Panc1 (cell line): ENCODE measurements at places on chromosomes 1 and 21. TPM values are rescaled to one million over a fixed set of nuclear protein-coding genes. Genes with fewer than 3 reads are reported as not detected.
A peak's percentile ranks its signal among the peaks of the same experiment; 100 is the strongest.

DENND2C gene
- 1.1 TPM for total RNA-seq

DNA sequence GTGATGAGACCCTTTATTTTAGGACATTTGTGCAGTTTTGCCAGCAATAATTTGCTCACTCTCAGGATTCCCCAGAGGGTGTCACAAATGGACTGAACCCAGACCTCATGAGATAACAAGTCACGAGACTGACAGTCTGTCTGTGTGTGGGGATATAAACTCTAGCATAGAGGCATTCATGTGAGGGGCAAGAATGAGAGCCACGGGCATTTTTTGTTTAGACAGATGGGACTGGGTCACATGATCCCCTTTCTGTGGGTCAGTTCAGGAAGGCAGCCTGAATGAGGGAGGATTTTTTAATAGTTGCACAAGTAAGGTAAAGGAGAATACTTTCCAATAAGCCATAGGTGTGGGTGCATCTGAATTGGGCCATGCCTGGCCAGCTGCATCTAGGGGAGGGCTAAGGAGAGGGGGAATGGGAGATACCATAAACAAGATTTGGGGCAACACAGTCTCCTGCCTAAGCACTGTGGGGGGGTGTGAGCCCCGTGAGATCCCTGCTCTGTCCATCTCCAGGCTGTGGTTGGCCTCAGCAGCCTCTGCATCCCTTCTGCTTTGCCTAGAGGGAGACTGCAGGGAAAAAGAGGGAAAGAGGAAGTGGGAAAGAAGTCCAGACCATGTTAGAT lies 66.6 kb downstream of the NAV1 start:
- H3K27me3 ChIP-seq: no peaks in the 10 kb centered on the region
- H3K27ac ChIP-seq: no peak overlapping the region
- no peaks in the 10 kb centered on the region for H3K4me1 ChIP-seq
- DNase-seq: no peak

DNA sequence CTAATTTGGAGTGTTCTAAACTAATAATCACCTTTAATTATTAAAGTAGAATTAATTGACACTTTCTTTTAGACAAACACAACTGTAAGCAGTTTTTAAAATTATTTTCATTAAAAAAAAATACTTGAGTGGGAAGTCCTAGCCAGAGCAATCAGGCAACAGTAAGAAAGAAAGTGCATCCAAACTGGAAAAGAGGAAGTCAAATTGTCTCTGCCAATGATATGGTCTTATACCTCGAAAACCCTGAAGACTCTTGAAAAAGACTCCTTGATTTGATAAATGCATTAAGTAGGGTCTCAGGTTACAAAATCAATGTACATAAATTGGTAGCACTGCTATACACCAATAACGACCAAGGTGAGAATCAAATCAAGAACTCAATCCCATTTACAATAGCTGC lies 83.0 kb upstream of the GADD45A start:
- H3K4me1 ChIP-seq: 0 out of 2 replicates have a peak, but pooled peaks cover 4% of the 10 kb centered on the region
- no peaks in the 10 kb centered on the region for H3K36me3 ChIP-seq
- H3K27ac ChIP-seq: peak overlapping the region; percentile 30; the same call in 1 of the 2 replicates
- no peak for DNase-seq
- no peak overlapping the region for H3K4me3 ChIP-seq

DNA sequence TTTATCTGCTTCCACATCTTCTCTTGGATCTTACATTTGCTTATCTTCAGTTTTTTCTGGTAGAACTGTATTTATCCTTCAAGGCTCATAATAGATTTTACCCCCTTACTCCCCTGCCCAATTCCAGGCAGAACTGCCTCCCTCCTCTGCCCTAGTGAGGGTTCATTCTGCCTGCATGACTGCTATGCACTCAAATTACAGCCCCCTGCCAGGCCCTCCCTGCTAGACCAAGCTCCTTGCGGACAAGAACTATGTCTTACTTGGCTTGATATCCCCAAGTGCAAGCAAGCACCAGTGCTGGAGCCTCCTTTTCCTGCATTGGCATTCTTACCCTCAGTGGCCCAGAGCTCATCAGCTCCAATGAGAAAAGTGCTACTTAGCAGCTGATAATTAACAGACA lies 18.1 kb downstream of the MAPKAPK2 start:
- H3K4me1 ChIP-seq: peaks cover 24% of the 10 kb centered on the region
- H3K36me3 ChIP-seq: no peaks in the 10 kb centered on the region
- no peak overlapping the region for H3K27ac ChIP-seq
- no peaks in the 10 kb centered on the region for H3K27me3 ChIP-seq

DNA sequence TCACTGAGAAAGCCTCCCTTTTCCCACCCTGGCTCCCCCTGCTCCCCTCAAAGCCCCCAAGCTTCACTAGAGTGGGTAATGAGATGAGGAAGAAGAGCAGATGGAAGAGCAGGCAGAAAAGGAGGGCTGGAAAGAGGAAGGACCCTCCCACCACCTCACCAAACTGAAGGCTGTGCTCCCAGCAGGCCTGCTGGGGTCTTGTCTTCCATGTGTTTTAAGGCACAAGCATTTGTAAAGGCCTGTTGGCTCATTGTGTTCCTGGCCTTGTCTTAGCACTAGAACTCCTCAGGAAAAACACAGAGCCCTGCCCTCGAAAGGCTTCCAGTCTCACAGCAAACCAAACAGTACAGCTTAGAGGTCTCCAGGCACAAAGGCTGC lies 51.5 kb downstream of the TOMM20 start:
- no peaks in the 10 kb centered on the region for H3K36me3 ChIP-seq
- peaks cover 56% of the 10 kb centered on the region for H3K4me1 ChIP-seq
- H3K27ac ChIP-seq: peak overlapping the region; percentile 100
- H3K27me3 ChIP-seq: no peaks in the 10 kb centered on the region
- no peak for DNase-seq

DNA sequence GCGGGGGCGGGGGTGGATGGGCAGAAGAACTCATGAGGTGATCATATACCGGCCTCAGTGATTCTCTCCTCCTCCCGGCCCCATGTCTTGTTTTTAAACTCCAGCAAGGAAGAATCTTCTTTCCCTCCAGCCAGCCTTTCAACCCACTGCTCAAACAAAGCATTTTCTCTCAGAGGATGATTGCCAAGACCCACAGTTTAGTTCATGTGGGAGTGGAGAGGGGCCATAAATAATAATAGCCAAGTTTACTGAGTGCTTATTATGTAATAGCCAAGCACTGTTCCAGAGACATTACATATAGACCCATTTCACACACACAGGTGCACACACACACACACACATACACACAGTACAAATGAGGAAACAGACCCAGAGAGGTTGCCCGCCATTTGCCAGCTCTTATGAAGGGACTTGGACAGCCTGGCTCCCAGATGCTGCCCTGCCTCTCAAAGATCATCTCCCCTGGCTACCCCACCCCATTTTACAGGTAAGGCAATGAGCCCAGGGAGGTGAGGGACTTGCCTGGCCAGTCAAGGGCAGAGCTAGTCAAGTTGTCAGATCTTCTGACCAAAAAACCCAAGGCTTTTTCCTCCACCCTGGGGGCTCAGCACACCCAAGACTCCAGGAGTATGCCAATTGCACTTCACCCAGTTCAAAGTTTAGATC lies 18.0 kb upstream of the BCAR3 start:
- H3K27me3 ChIP-seq: no peaks in the 10 kb centered on the region
- no peak for DNase-seq
- H3K36me3 ChIP-seq: no peaks in the 10 kb centered on the region
- H3K4me3 ChIP-seq: no peak overlapping the region

DNA sequence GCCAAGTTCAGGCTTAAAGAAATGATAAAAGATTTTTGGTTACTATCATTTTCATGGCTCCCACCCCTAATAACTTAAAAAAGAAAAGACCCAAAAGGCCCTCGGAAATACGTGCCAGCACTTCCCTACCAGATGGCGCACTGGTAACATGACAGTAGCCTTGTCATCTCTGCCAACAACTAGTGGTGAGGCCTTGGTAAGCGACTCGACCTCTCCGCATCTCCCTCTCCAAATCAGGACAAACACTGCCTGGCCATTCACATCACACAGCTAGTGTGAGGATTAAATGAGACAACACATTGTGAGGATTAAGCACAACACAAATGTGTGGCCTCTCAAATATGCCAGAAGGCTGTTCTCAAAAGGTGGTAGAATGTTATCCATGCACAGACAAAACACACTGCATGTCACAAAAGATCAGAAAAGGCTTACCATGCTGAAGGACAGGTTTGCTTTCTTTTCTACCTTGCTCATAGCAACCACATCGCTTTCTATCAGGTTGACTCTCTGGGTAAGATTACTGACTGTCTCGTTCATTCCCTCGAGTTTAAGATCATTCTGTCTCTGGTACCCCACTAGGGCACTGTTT lies 16.4 kb downstream of the TEX38 start:
- no peak for DNase-seq
- peaks cover 51% of the 10 kb centered on the region for H3K36me3 ChIP-seq
- H3K27ac ChIP-seq: no peak overlapping the region
